ENCODE measurements at places on chromosomes 2 and 18.

DNA sequence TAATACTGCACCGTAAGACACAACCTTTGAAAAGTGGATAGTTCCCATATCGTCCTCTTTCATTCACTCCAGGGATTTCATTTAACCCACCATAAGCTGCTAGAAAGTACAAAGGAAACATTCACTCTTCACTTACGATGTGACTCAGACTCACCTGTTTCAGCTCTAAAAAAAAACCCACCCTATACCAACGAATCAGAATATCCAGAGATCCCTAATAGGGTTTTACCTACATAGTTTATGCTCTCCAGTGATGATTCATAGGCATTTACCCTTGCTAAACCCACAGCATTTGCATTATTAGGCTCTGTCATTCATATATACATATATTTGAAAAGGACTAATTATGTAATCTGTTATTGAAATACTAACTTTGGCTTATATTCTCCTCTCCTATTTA is 60.2 kb downstream of the PRPF40A start:
- DNase-seq = no peak

DNA sequence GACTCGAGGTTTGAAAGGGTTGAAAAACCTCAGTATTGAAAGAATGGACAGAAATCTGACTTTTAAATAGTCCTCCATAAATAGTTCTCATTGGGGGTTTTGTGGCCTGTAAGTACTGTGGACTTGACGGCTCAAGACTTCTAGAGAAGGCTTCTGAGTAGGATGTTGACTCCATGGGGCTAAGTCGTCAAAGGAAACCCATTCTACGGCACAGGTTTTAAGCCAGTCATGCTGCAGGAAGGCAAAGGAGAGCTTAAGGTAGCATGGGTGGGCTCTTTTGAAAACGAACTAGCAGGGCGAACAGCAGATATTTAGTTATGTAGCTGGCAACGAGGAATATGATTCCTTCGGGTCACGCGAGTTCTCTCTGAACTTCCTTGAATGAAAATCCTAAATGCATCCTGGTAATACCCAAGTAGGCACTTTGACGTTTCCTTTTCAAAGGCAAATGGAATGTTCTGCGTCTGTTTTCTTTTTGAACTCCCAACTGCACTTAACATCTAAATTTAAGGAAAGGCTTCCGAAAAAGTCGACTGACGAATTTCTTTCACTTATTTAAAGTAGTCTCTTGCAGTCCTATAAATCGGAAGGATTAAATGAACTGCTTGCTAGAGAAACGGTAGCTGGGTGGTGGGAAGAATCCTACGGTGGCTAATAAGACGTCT is 1.1 kb upstream of the NEDD4L start:
- DNase-seq = no peak

GRCh38 chr2:8002765-8003393 is 679.0 kb upstream of the ID2 start:
- no peak for DNase-seq

GRCh38 chr2:120994301-120994995 is 258.8 kb downstream of the GLI2 start:
- no peak for DNase-seq

- DNase-seq = no peak
Measured at GRCh38 chr2:62402156-62402555, 103.8 kb downstream of the TMEM17 start.

- DNase-seq = no peak
Measured at GRCh38 chr2:24512831-24513230, 21.8 kb downstream of the NCOA1 start.

DNA sequence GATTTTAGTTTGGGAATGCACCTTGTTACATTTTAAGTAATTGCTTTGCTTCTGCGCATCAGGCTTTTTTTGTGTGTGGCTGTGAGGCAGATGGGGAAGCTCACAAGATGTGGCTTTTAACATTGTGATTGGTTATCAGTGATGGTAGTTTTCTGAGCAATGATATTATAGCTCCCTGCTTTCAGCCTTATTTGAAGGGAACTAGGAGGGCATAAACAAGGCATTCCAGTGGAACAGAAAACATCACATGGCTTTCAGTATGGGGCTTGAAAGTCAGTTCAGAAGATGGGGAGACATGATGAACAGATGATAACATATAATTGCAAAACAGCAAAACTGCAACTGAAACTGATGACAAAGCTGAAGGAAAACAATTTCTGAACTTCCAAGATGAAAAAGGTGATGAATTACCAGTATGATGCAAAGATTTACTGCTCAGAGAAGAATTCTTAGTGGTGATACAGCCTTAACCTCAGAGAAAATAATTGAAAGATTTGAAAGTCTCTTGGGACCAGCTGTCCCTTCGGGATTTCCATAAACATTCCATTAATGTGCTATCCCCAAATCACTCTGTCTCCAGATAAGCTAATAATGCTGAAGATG is 439.7 kb downstream of the RND3 start:
- no peak for DNase-seq

- DNase-seq = no peak
Measured at GRCh38 chr2:179677077-179677688, 184.2 kb downstream of the ZNF385B start.

DNA sequence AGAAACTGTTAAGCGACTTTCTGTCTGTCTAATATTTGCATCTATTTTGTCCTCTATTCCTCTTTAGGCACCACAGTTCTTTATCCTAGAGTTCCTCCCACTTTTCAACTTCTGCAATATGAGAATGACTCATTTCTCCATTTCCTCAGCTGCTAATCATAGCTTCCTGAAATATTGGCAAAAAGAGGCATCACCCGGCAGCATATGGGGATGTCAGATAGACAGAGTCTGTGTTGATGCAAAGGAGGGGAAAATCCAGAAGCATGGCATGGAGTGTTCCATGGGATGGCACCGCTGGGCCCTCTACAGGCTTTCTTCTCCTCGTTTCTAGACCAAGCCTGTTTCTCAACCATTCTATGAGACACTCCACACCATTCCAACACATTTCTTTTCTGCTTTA is 93.4 kb downstream of the DOCK10 start:
- no peak for DNase-seq

- no peak for DNase-seq
Measured at GRCh38 chr2:70340075-70340474, 38.2 kb upstream of the FAM136A start.

- DNase-seq = no peak
Measured at GRCh38 chr2:27710640-27711430, 47.1 kb downstream of the SLC4A1AP start.

DNA sequence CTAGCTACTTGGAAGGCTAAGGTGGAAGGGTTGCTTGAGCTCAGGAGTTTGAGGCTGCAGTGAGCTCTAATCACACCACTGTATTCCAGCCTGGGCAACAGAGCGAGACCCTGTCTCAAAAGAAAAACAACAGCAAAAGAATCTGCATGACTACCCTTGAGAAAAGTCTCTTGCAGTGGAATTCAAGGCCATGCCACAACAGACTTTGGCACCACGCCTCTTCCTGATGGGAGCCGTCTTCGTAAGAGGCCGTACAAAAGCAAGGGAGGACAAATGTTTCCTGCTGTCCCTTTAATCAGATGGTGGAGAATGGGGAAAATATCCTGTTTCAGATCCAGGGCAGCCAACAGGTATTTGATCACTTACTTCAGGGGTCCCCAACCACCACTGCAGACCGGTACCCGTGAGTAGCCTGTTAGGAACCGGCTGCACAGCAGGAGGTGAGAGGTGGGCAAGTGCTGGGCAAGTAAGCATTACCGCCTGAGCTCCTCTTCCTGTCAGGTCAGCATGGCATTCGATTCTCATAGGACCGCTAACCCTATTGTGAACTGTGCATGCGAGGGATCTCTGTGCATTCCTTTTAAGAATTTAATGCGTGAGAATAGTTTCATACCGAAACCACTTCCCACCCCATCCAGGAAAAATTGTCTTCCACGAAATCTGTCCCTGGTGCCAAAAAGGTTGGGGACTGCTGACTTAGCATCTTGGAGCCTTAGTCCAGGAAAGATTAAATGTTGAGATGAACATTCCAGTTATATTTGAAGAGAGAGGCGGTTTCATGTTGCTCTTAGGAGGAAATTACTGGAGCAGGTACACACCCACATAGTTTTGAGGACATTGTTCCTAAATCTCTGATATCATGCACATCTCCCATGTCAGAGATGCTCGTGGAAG is 94.4 kb upstream of the XPO1 start:
- DNase-seq = no peak

GRCh38 chr2:211367711-211368110 is 811.3 kb downstream of the CPS1 start:
- no peak for DNase-seq

DNA sequence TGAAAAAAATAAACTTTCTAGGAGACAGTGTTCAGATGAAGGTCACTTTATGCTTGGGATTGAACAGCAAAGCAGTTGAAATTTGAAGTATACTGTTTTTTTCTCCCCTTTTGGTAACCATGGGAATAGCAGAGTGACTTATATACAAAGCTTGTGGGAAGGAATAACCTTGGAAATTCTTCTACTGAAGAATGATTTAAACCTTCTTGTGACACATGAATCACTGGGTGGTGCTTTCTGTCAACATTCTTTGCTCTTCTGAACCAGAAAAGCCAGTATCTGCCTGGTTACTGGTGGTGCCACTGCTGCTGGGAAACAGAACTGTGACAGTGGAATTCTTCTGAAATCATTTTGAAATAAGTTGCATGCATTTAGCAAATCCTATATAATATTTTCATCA is 39.4 kb upstream of the RND3 start:
- DNase-seq = no peak
